ENCODE measurements at places on chromosomes 4 and X. TPM values are rescaled to one million over a fixed set of nuclear protein-coding genes. Genes with fewer than 3 reads are reported as not detected.

The DRP2 gene
- not detected for total RNA-seq

GRCh38 chr4:176548571-176548970, 228.8 kb downstream of the SPCS3 start:
- H3K27me3 ChIP-seq = no peaks in the 10 kb centered on the region
- DNase-seq = no peak
- H3K4me1 ChIP-seq = no peaks in the 10 kb centered on the region
- no peak overlapping the region for H3K4me3 ChIP-seq
- H3K27ac ChIP-seq = no peak overlapping the region

- no peaks in the 10 kb centered on the region for H3K4me1 ChIP-seq
- H3K36me3 ChIP-seq = no peaks in the 10 kb centered on the region
- no peak overlapping the region for H3K4me3 ChIP-seq
- H3K27ac ChIP-seq = no peak overlapping the region
- H3K27me3 ChIP-seq = no peaks in the 10 kb centered on the region
These were observed 39.2 kb upstream of the ASMTL start for GRCh38 chrX:1491851-1492349.

The PHKA1 gene
- 7.3 TPM for total RNA-seq

DNA sequence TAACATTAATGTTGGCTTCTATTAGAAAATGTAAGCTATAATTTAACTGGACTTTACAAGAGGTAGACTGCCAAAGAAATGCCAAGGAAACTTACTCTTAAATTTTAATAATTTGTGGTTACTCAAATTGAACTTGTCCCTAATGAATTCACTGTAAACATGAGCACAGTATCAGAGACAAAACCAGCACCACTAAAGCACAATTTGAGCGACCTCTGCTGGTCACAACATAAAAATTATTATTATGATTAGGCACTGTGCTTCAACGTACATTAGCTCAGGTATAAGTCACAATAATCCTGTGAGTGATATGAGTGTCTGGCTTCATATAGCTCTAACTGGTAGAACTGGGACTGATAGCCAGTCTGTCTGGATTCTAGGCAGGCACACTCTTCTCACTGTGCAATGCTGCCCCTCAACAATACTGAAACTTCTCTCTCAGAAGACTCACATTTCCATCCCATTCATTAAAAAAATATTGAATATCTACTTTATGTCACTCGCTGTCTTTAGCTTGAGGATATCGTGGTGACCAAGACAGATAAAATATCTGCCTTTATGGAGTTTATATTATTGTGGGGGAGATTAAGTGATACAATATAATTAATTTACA, 8.0 kb downstream of the NUDT6 start:
- no peak overlapping the region for H3K4me3 ChIP-seq
- no peaks in the 10 kb centered on the region for H3K36me3 ChIP-seq
- no peak overlapping the region for H3K27ac ChIP-seq
- DNase-seq = no peak
- H3K4me1 ChIP-seq = no peaks in the 10 kb centered on the region
- no peaks in the 10 kb centered on the region for H3K27me3 ChIP-seq

GRCh38 chr4:16009153-16009552, 46.2 kb upstream of the FGFBP2 start:
- H3K4me3 ChIP-seq = no peak overlapping the region
- H3K4me1 ChIP-seq = no peaks in the 10 kb centered on the region
- no peak for DNase-seq
- H3K27me3 ChIP-seq = no peaks in the 10 kb centered on the region

All from body of pancreas (tissue), 4 donors.